Subcutaneous adipose tissue (tissue), 4 donors: ENCODE measurements at places on chromosomes 1 and 21. TPM values are rescaled to one million over a fixed set of nuclear protein-coding genes. Genes with fewer than 3 reads are reported as not detected.

Gene ACKR1
- total RNA-seq, result 30.2 TPM

Gene TSPAN1
- 1.6 TPM for total RNA-seq

Gene LCE1F
- total RNA-seq, result not detected

Gene AMY1C
- not detected for total RNA-seq
